ENCODE measurements at places on chromosomes 16 and 17. TPM values are rescaled to one million over a fixed set of nuclear protein-coding genes. Genes with fewer than 3 reads are reported as not detected.

Gene OTOP3
- not detected for total RNA-seq

Gene PHF12
- total RNA-seq = 28.3 TPM

Gene SLC52A1
- 0.68 TPM for total RNA-seq

Gene PCGF2
- total RNA-seq = 53.9 TPM

Gene DLG4
- 6.7 TPM for total RNA-seq

Gene KCNJ16
- 0.21 TPM for total RNA-seq

Gene ITGAL
- total RNA-seq = not detected

Gene RASL10B
- total RNA-seq = not detected

Gene OTOA
- total RNA-seq = 0.14 TPM

Gene ZNF205
- 10.8 TPM for total RNA-seq

Gene PRKCB
- total RNA-seq = 0.25 TPM

Gene SCGB1C2
- not detected for total RNA-seq

Measured in A549 treated with GW870086 at 1 μM for 4 hours (cell line).